CD8-positive, alpha-beta T cell (primary cell): ENCODE measurements at places on chromosomes 1 and 21. TPM values are rescaled to one million over a fixed set of nuclear protein-coding genes. Genes with fewer than 3 reads are reported as not detected.

The GJB4 gene
- total RNA-seq = not detected

The AUNIP gene
- 0.30 TPM for total RNA-seq

DNA sequence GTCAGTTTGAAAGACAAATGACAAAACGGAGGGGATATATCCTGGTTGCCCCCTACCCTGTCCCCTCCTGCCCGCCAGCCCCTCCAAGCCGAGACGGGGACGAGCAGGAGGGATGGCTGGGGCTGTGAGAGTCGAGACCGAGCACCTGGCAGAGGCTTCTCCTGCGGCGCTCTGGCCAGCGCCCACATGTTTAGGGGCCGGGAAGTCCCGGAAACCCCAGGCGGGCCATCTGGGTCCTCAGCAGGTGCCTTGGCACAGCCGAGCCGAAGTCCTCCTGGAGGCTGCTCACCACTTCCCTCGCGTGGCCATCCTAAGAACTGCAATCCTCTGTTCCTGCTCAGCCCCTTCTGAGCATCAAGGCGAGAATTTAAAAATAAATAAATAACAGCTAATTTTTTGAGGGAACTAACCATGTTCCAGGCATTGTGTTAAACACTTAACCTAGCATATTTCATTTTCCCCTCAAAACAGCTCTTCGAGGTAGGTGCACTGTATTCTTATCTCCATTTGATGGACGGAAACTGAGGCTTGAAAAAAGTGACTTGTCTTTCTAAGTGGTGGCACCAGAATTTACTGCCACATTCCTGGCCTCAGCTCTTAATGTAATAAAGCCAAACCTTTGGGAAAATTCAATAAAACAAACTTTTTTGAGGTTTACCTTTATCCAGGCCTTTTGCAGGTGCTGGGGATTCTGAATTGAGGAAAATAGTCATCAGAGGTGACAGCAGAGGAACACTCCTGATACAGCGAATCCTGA is 3.5 kb upstream of the RIMS3 start:
- peak; percentile 87 for DNase-seq

The CACNA1S gene
- total RNA-seq = not detected

The TNFRSF18 gene
- total RNA-seq = 4.2 TPM

The CD101 gene
- 4.4 TPM for total RNA-seq

GRCh38 chr1:32001863-32002262 is 11.8 kb upstream of the KHDRBS1 start:
- no peak for DNase-seq

The TGFBR3 gene
- total RNA-seq = 36.7 TPM

GRCh38 chr21:25406887-25407579 is 200.2 kb downstream of the MRPL39 start:
- no peak for DNase-seq
